Stimulated activated CD4-positive, alpha-beta T cell treated with anti-CD3 and anti-CD28 coated beads, TNF-alpha, amount 100 ng/mL, for 1 hour (primary cell): ENCODE measurements at places on chromosomes 3 and 15.

DNA sequence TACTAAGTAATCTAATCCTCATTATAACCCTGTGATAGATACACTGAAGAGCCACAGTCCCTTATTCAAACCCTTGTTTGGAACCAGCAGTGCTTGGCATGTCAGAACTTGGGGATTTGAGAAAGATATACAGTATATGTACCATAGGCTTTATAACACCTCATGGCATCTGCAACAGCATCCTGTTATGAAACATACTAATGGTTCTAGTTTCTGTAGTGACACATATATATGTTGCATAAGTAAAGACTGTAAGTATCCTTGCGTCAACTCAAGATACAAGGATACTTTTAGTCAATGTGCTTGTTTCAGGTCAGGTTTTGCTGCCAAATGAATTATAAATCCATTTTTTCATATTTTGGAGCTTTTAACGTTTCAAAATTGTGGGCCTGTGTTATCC lies 58.5 kb downstream of the CCNL1 start:
- DNase-seq: no peak

- DNase-seq: no peak
These were observed 152.5 kb downstream of the FOXP1 start for GRCh38 chr3:71430941-71431552.

DNA sequence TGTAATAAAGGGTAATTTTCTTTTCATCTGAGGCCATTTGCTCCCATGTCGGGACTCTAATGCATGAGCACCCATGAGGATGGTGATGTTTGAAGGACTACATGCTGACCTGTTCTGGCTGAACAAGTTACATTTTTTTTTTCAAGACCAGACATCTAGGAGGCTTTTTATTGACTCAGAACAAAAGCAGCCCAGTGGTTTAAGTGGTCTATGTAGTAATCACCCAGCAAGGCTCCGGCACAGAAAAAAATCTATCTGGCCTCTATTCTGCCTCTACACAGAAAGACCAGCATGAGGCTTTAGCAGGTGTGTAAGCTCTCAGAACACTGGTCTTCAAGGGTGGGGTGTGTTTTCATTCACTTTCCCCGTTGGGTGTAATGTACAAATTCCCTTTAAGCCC lies 95.1 kb upstream of the ZBED2 start:
- no peak for DNase-seq

GRCh38 chr3:192957441-192958021 lies 39.9 kb upstream of the MB21D2 start:
- no peak for DNase-seq

DNA sequence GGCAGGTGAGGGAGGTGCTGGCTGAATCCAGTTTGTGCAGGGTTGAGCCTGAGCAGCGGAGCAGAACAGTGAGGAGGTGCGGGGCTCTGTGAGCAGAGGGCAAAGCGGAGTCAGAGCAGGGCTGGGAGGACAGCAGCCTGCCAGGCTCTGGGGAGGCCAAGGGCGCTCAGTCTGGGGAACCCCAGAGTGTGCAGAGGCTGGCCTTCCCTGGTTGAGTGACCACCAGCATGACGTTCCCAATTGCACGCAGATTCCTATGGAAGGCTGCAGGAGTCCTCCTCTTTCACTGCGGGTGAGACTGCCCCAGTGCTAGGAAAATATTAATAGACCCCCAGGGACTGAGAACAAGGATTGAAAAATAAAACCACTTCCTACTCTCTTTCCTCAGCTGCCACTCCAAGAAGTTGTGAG lies 13.2 kb downstream of the MRAS start:
- no peak for DNase-seq

DNA sequence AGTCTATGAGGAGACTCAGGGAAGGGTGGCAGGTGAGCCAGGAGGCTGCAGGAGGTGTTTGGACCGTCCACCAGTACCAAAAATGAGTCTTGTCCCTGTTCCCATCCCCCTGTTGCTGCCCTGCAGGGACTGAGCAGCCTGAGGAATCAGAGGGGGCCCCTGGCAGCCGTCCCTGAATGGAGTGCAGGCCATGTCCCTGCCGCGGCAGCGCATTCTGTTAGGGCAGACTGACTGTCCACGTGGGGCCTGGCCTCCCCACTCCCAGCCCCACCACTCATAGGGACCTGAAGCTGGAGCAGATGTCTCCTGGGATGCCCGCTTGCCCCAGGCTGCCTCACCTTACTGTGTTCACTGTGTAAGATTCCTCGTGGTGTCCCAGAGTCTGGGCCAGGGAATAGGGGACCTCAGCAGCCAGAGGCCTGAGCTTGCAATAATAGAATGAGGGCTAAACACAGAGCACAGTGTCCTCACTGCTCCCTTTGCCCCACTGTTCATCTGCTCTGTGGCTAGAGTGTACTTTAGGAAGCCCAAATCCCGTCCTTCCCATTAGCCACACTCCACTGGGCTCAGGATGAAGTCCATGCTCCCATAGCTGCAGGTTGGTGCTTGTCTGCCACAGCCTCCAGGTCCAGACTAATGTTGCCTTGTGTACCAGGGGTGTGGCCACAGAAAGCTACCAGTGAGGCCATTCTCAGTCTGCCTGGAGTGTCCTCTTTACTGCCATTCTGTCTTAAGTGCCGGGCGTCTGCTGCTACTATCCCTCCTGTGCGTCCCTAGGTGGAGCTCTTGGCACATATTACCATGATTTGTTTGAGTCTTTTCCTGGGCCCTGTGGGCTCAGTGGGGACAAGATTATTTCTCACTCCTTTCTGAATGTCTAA lies 63.2 kb downstream of the HCN4 start:
- no peak for DNase-seq

- DNase-seq: no peak
These were observed 356.8 kb upstream of the NR2F2 start for GRCh38 chr15:95973566-95974256.

DNA sequence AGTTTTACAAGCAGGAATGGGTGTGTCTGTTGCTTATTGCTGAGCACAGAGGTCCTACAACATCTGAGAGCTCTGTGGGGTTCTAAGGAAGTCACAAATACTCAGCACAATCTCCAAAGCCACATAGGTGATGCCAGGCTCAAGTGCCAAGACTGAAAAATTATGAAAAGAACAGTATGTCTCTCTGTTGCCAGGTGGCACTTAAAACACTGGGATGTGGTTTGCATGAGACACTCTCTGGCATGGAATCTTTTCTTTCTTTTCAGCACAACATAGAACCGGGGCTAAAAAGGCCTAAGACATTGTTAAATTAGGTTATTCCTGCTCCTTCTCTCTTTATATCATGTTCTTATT lies 127.3 kb upstream of the PRICKLE2 start:
- DNase-seq: no peak

DNA sequence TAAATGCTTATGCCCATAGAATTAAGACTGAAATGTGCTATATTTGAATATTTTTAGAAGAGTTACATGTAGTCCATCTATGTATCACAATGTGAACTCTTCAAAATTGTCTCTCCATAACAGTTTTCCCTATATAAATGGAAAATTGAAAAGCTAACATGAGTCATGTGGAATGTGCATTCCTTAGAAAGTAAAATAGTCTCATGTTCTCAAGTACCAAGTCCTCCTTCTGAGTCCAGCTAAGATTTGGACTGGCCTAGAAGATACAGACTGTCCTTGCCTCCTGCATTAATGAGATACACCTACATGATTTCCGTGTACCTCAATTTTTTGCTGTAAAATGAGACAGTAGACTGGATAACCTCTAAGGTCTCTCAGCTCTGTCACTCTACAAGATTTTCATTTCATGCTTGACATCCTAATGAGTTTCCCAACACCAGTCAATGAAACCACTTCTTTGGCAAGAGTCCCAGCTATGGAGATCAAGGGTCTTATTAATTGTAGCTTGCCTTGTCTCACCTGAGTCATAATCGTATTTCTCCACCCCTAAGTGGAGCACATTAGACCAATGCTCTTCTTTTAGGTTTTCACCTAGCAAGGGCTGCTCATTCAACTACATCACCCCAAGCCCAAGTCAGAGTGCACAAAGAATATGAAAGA lies 350.6 kb upstream of the IL12A start:
- no peak for DNase-seq

DNA sequence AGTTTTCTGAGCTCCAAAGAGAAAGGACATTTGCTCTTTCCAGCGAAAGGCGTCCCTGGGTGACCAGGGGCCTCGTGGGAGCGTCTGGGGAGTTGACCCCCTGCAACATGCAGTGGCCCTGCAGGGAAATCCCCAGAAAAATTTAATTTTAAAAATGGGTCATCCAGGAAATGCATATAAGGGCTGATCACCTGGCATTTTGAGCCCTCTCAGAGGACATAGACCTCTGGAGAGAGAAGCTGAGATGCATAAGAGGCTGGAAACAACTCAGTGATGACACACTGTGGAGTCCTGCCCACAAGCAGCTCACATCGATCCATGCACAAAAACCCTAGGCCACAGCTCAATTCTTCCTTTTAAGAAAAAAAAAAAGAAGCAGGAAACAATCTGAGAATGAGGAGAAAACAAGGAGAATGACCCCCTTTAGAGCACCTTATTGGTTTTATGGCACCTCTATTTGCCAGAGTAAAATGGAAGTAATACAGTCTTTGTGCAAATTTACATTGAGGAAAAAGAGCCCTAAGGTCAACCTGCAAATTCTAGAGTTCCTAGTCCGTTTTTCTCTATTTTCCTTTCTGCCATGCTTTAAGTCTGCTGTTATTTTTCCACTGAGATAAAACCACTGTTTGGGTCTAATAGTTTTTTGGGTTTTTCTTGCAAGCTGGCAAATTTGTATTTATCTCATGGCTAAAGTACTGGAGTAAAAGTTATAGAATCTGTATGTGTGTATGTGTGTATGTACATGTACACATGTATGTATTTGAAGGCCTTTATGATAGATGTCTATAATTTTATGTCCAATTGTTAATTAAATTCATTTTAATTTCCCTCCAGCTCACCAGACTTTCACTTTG lies 6.9 kb upstream of the BDH1 start:
- no peak for DNase-seq

GRCh38 chr3:39181408-39182335 lies 10.7 kb downstream of the XIRP1 start:
- DNase-seq: no peak

- DNase-seq: no peak
These were observed 77.8 kb upstream of the WDR72 start for GRCh38 chr15:53837263-53837662.

DNA sequence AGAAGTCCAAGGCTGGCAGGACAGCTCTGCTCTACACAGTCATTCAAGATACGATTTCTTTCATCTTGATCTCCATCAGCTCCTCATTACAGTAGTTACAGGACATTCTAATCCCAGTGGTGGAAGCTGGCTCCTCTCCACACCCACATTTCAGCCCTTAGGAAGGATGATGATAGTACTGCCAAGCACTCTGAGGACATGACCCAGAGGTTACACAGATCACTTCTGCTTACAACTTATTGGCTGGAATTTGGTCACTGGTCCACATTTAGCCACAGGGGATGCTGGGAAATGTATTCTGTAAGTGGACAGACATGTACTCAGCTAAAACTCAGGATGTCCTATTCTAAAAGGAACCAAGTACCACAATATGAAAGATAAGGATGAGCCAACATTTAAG lies 77.1 kb downstream of the IQCH start:
- no peak for DNase-seq

DNA sequence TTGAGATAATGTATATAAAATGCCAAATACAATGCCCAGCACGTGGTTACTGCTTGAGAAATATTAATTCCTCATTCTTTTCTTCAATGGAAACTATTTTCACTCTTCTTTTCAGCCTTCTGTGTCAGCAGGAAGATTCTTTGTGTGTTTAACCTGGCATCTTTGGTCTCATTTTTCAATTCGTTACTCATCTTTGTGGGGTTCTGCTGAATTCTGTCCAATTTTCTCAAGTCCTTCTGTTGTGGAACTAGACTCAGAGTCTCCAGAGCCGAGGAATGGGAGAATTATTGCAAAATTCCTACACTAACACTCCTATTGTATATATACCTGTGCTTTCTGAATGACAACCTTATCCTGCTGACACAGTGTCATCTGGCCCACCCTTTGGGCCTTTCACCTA lies 96.8 kb upstream of the RGMA start:
- DNase-seq: no peak

GRCh38 chr15:99561476-99562230 lies 4.1 kb upstream of the MEF2A start:
- DNase-seq: no peak

DNA sequence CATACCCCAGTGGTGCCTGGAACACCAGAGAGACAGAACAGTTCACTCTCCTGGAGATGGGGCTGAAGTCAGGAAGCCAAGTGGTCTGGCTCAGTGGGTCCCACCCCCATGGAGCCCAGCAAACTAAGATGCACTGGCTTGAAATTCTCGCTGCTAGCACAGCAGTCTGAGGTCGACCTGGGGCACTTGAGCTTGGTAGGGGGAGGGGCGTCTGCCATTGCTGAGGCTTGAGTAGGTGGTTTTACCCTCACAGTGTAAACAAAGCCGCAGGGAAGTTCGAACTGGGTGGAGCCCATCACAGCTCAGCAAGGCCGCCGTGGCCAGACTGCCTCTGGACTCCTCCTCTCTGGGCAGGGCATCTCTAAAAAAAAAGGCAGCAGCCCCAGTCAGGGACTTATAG lies 272.0 kb downstream of the KLF13 start:
- no peak for DNase-seq

DNA sequence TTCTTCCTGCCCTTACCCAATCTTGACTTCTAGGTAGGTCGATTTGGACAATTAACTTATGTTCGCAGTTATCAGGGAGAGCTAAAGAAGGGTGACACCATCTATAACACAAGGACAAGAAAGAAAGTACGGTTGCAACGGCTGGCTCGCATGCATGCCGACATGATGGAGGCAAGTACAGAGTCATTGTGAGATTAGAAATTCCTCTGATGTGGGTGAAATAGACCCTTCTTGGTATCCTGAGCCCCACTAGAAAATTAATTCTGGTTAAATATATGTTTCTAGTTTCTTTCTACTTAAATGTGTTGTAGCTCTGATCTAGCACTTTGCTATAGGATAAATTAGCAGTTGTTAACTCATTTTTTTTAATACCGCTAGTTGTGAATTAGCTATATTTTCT lies 13.6 kb downstream of the LXN start:
- no peak for DNase-seq

DNA sequence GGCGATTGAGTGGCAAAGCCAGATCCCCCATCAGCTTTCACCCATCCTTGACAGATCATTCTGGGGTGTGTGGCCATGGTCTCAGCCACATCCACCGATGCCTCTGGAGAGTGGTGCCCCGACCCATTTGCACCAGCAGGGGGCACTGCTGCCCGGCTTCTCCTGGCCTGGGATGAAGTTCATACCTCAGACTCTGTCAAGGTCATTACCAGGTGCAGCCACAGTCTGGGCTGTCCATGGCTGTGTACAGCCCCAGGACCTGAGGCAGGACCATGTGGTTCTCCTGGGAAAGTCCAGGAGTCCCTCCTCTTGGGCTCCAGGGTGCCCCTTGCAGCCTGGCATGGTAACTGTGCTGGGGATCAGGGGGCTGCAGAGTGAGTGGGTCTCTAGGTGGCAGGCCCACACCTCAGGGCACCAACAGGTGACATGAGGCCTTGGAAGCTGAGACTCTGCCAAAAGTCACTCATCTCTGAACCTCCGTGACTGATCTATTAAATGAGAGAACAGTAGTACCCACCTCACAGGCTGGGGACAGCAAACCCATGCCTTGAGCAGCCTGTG lies 67.2 kb downstream of the CACNA2D2 start:
- peak; percentile 28 for DNase-seq

GRCh38 chr3:111668888-111669488 lies 73.8 kb upstream of the ZBED2 start:
- no peak for DNase-seq
